ENCODE measurements at places on chromosomes 6 and 20. TPM values are rescaled to one million over a fixed set of nuclear protein-coding genes. Genes with fewer than 3 reads are reported as not detected.

Gene DYNLT2
- 13.0 TPM for total RNA-seq

Gene OXT
- total RNA-seq, result not detected

Gene FAM209B
- total RNA-seq, result not detected

Gene GLP1R
- 2.6 TPM for total RNA-seq

Gene BHLHE23
- 2.6 TPM for total RNA-seq

Gene ELMO2
- 45.7 TPM for total RNA-seq

Gene IP6K3
- 4.1 TPM for total RNA-seq

Gene IMPG1
- 1.2 TPM for total RNA-seq

Gene GPR6
- total RNA-seq, result not detected

Gene SCAF8
- 43.6 TPM for total RNA-seq
